Activated CD4-positive, alpha-beta T cell treated with anti-CD3 and anti-CD28 coated beads, Interleukin-2, amount 10 ng/mL, durations not matched to agents 24 days and 14 days (primary cell): ENCODE measurements at places on chromosomes 5 and 9. TPM values are rescaled to one million over a fixed set of nuclear protein-coding genes. Genes with fewer than 3 reads are reported as not detected.
A peak's percentile ranks its signal among the peaks of the same experiment; 100 is the strongest.

PCDHA5 gene
- not detected in 2 replicates for total RNA-seq

BAAT gene
- 0.07 TPM in 1 of 2 replicates, not detected in the other for total RNA-seq

LCN9 gene
- total RNA-seq, result not detected in 2 replicates

PDE6A gene
- not detected in 2 replicates for total RNA-seq

TSSK1B gene
- total RNA-seq, result not detected in 2 replicates

DNA sequence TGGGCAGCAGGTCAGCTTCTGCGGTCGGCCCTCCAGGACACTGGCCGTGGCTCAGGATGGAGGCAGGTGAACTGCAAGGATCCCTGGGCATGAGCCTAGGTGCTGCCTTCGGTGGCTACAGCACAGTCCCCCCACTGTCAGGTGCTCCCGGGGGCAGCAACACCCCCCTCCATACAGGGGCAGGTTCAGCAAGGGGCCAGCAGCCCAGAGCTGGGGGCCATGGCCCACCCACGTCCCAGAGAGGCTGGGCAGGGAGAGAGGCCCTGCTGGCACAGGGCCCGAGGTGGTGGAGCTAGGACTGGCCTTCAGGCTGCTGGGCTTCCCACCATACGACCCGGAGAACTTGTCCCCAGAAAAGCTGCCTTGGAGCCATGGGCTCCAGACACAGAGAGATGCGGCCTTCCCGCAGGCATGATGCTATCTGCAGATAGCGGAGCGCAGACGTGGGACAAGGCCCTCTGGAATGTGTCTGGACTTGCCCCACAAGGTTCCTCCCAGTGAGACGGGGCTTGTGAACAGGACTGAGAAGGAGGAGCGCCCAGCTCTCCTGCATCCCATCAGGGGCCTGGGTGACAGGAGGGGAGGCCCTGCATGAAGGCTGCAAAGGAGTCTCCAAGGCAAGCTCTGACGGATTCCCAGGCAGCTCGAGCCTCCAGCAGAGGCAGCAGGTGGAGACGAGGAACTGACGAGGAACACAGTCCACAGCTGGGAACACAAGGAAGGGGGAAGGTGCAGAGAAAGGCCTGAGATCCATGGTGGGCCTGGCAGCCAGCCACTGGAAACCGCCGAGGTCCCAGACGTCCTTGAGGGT lies 111.1 kb downstream of the VAV2 start:
- DNase-seq, result no peak

GRCh38 chr9:14236591-14236990 lies 77.3 kb downstream of the NFIB start:
- DNase-seq, result no peak

DNA sequence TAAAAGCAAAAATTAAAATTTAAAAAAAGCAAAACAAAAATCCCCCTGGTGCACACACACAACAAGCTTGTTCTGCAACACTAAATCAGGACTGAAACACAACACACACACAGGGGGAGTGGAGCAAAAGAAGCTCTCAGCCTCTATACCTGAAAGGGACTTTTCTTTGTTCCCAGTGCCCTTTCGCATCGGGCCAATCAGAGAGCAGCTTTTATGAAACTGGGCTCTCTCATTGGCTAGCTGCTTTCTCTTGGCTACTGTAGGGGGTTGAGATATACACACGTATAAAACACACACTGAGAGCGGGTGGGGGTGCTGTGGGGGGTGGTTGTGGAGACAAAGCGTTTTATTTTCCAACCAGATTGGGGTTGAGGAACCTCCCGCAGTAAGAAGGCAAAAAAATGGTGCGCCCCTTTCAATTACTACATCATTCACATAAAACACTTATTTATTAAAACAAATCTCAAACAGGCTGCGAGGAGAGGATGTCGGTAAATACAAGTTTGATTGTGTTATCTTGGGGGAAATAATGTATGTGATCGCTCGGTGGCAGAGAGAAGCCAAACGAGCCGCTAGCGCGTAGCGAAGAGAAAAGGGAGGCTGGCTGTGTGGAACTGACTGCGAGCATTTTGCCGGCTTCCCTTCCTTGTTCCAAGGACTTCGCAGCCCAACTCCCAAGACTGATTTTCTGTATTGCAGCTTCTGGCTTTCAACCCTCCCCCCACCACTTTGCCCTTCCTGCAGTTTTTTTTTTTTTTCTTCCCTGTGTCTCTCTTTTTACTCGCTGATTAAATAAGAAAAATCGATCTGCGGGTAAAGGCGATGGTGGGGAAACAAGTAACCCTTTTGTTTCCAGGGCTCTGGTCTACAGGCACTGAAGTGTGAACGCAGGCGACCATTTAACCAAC lies 2.5 kb upstream of the ZNF608 start:
- DNase-seq, result peak; percentile 55

DNA sequence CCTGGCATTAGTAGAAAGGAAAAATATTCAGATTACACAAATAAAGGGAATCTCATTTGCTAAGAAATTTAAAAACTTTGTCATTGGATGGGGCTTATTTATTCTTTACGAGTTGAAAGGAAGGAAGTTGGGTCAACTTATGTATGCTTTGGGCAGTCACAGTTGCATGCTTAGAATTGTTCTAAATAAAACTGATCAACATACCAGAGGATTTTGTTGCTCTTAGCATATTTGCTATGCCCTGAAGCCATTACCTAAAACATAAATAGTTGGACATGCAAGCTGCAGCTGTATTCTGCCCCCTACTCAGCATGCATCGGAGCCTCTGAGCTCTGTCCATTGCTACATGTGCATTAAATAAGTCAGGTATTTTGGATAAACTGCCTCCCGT lies 172.7 kb upstream of the MEF2C start:
- DNase-seq, result no peak

- peak; percentile 54 for DNase-seq
Observed at GRCh38 chr9:91403665-91404543, 19.7 kb downstream of the NFIL3 start.

DNA sequence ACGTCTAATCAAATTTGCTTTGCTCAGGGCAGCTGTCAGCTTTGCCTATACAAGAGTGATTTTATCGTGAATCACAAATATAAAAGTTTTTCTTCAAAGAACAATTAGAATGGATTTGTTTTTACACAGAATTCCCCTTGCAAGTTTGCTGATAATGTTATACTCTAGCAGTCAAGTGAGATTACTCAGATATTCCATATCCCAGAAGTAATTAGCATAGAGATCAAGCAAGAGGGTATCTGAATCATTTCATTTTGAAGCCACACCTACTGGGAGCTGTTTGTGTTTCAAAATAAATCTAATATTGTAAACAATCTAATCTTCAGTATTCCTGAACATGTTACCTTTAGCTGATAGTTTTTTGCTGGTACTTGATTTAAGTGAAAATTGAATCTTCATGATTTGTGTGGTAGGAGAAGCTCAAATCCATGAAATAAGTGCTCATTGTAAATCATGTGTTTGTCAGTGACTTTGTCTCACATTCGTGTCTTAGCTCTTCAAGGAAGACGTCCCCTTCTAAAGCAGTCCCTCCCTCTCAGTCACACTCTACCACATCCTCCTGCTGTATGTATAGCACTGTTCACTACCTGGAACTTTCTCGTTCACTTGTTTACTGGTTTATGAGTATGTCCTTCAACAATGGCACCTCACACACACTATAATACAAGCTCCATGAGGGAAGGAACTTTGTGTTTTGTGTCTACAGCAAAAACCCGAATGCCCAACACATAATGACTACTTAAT lies 3.3 kb upstream of the TTC39B start:
- DNase-seq, result peak; percentile 86

- peak; percentile 88 for DNase-seq
Observed at GRCh38 chr5:56148453-56148971, 84.6 kb downstream of the ANKRD55 start.

DNA sequence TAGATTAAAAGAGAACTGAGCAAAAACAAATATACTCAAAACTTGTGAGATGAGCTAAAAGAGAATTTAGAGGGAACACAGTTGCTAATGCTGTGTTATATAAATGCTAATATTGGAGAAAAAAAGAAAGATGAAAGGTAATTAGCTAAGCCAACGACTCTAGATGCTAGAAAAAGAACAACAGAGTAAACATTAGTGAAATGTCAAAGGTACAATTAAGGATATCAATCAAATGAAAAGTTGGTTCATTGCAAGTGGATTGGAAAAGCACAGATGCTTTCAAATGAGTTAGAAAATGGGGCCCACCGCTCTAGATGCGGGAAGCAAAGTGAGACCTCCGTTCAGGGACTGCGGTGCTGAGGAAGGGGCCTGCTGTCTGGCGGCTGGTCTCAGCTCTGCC lies 17.9 kb upstream of the BARHL1 start:
- DNase-seq, result no peak

DNA sequence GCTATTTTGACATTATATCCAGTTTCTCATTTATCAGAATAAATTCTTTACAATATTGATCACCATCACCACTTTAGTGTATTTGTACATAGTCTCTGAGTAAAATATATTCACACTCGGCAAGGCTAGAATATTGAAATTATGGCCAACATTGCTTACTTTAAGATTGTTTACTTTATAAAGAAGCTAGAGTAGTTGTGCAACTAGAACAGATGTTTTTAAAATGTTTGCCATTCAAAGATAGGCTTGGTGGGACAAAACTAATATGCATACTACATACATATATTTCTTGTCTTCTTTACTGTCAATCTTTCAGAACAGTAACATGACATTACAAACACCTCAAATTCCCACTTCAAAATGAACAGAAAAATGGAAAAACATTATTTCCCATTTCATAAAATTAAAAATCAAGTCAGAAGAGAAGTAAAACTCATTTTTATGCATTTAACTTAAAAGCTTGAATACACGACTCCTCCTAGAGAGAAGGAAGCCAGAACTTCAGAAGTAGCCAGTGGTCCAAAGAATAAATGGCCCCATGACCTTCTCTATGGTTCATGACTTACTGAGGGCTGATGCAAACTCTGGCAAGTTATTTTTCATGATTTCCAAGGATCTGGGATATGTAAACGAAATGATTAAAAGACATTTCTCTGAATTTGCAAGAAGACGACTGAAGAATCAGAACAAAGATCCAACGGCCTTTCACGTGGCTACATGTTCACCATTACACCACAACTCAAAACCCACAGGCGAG lies 14.1 kb downstream of the MTX3 start:
- no peak for DNase-seq

GRCh38 chr9:104750185-104750767 lies 2.8 kb downstream of the NIPSNAP3A start:
- DNase-seq, result no peak
